ENCODE measurements at places on chromosomes 4 and X.

DNA sequence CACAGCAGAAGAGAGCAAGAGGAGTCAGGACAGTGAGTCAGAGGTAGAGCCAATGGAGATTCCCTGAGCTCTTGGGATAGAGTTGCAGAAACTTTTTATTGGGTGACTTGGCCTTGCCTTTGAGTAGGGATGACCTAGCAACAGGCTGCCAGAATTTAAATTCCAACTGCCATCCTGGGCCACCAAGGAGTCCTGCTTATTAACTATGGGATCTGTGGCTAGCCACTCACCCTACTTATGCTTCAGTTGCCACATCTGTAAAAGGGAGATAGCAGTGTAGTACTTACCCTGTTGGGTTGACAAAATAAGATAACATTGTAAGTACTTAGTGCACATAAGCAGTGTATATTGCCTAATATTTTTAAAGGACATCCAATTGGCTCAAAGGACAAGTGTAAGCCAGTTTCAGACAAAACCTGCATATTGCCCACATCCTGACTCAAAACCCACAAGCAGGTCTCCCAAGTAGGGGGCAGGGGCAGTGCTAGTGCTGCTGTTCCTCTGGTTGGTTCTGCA, 43.5 kb upstream of the TMEM164 start:
- no peak for DNase-seq

DNA sequence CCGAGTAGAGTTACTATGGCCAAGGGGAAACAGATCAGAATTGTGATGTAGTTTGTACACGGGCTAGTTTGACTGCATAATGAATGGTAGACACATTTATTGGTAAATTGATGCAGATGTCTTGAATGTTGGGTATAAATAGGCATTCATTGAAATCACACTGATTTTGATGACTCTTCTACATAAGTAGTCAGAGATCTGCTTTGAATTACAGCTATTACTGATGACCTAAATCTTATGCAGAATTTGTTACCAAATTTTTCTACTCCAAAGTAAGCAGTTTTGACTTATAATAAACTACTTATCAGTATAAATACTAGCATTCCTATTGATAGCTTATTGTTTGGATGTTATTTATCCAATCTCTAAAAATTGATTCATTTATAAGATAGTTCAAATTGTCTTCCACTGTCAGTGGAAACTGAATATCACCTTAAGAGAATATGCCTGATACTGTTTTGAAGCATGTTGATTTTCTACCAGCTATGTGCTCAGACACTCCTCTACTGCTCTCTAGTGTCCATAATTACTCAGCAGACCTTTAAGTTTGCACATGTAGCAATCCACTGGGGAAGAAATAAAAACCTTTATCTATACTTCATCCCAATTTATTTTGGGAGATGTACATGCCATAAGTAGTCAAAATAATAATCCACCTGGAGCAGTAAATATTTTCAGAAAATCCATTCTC, 120.3 kb downstream of the RASL11B start:
- no peak for DNase-seq

DNA sequence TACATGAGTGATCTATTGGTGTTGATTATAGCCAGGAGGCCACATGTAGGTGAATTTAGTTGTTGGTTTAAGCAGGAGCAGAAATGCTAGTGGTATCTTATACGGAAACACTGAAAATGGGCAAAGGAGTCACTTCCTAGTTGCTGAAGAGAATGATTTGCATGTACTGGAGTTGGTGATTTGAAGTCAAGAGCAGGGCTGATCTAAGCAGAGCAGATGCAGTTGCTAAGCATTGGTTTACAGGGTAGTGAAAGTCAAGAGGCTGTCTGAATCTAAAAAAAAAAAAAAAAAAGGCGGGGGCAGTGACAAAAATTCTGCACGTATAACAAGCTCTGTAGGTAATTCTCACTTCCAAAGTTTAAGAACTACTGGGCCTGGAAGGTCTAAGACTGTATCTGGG, 90.4 kb upstream of the HPRT1 start:
- DNase-seq, result no peak

GRCh38 chr4:88276952-88277710, 7.2 kb downstream of the PPM1K start:
- no peak for DNase-seq

GRCh38 chrX:4971646-4972045, 1257.0 kb downstream of the NLGN4X start:
- DNase-seq, result no peak

GRCh38 chr4:57344296-57344695, 234.1 kb upstream of the IGFBP7 start:
- no peak for DNase-seq

GRCh38 chr4:12583275-12583674, 900.9 kb downstream of the RAB28 start:
- DNase-seq, result no peak

DNA sequence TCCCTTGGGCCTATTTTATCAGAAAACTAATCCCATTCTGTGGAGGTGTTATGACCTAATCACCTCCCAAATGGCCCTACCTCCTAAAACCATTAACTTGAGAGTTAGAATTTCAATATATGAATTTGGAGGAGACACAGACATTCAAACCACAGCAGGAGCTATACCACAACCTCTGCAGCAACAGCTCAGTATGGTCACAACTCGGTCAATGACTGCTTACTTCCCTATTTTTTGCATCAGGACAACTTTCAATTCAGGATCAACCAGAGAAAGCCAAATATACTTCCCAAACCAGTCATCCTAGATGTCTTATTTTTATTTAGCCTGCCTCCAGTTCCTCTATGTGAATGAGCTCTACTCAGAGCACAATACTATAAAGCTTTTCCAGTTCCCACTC, 11.3 kb upstream of the SMARCA5 start:
- no peak for DNase-seq

- no peak for DNase-seq
Observed at GRCh38 chr4:120733968-120734367, 188.6 kb downstream of the PRDM5 start.

DNA sequence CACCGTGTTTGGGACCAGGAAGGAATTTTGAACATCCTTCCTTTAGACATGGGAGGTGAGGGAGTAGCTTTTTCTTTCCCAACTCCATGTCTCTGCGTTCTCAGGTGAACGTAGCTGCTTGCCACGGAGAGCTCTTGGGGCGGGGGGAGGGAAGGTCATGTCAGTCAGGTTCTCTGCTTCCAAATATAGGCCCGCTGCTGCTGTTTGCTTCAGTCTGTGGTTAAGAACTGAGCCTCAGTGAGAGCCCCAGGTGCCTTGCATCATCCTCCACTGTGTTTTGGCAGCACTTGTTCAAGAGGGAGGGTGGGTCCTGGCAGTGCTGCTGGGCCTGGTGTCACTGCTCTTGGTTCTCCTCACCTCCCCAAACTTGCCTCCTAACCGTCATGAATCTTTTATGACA, 46.5 kb downstream of the HADH start:
- no peak for DNase-seq

DNA sequence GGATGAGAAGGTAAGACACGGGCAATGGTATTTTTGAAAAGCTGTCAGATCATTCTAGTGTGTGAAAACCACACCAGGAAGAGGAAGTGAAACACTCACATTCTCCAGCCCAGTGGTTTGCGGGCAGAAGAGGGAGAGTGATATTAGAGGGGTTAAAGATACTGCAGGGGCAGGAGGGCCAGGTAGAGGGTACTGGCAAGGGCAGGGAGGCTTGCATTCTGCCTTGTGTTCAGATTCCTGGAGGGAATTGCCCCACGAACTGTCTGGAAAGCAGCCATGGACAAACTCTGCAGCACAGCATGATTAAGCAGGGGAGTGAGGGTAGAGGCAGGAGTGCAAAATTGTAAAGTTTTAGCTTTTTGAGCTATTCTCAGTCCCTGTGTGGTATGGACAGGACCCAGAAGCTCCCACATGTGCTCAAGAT, 30.9 kb downstream of the NIPAL1 start:
- DNase-seq, result no peak

GRCh38 chr4:39302901-39303300, 63.3 kb downstream of the RFC1 start:
- no peak for DNase-seq

GRCh38 chr4:159447296-159447695, 344.4 kb downstream of the RAPGEF2 start:
- no peak for DNase-seq

DNA sequence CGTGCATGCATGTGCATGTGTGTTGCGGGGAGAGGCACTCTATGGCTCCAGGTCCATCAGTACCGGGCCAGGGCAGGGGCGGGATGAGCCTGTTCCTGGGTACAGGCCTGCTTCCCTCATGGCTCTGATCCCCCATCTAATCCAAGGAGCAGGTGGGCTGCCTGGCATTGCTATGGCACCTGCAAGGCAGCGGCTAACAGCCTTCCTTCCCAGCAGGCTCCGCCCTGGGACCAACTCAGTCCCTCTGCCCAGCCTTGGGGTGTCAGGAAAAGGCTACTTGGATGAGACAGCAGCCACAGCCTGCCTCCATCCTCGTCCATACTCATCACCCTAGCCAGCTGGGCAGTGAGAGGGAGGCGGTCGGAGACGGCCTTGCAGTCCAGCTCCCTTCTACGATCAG, 46.5 kb downstream of the PPP2R2C start:
- DNase-seq, result no peak

GRCh38 chr4:183288955-183289354, 31.1 kb downstream of the CLDN22 start:
- DNase-seq, result no peak

DNA sequence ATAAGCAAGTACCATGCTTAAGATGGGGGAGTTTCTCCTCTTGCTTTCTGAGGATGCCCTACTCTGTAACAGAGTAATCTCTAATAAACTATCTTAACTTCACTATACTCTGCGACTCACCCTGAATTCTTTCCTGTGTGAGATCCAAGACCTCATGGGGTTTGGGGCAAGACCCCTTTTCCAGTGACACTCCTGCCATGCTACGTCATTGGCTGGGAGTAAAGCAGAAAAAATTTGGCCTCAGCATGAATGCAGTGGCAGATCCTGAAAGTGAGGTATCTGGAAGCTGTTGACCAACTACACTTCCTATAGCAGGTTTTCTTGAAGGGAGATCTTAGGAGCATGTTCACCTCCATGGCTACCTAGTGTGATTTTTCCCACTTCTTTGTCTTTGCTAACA, 109.1 kb upstream of the MED14 start:
- no peak for DNase-seq

- no peak for DNase-seq
Observed at GRCh38 chr4:159015841-159016240, 87.0 kb upstream of the RAPGEF2 start.

DNA sequence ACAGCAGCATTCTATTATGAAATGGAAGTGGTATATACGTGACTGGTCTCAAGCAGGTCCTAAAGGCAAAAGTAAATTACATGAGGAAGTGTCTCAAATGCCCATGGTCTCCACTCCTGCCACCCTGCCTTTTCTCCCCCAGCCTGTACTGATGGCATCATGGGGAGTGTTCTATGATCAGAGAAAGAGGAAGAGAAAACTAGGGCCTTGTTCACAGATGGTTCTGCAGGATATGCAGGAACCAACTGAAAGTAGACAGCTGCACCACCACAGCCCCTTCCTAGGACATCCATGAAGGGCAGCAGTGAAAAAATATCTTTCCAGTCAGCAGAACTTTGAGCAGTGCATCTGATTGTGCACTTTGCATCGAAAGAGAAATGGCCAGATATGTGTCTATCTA, 901.5 kb downstream of the ARAP2 start:
- DNase-seq, result no peak

GRCh38 chr4:77073981-77074380, 1.8 kb downstream of the CCNI start:
- no peak for DNase-seq

- DNase-seq, result no peak
Observed at GRCh38 chr4:7244331-7244665, 52.0 kb downstream of the SORCS2 start.

DNA sequence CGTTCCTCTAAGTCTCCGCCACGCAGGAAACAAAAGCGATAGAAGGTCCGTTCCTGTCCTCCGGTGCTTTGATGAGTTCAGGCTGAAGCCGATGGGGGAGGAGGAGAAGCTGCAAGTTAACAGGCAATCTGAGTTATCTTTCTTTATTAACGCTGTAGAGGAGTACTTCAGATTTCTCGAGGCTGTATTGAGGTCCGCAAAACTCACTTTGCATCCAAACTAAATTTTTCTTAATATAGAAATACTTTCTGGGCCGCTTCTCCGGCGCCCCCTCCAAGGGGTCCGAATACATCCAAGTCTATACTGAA, 395 bp upstream of the SOWAHB start:
- no peak for DNase-seq

DNA sequence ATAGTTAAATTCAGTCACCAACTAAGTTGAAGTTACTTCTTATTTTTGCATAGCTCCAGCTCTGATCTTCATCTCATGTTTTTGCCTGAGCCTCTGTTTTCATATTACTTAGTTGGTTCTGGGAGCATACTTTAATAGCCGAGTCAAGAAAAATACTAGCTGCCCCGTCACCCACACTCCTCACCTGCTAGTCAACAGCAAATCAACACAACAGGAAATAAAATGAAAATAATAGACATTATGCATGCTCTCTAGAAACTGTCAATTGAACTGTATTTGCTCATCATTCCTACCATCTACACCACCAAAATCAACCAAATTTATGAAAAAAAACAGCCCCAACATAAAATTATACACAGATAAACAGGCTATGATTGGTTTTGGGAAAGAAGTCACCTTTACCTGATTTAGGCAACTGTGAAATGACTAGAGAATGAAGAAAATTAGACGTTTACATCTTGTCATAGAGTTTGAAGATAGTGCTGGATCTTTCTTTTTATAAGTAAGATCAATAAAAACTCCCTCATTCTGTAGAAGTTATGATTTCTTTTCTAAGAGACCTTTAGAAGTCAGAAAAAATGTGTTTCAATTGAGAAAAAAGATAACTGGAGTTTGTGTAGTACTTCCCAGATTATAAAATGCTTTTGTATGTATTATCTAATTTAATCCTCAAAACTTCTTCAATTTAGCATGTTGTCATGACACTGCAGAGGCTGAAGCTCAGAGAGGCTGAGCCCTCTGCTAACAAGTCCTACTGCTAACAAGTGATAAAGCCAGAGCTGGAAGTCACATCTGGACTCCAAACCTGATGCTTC, 7.0 kb downstream of the ALB start:
- DNase-seq, result no peak

GRCh38 chr4:102343964-102344519, 1.2 kb downstream of the SLC39A8 start:
- DNase-seq, result no peak

GRCh38 chr4:5887361-5888221, 5.3 kb downstream of the CRMP1 start:
- DNase-seq, result no peak

DNA sequence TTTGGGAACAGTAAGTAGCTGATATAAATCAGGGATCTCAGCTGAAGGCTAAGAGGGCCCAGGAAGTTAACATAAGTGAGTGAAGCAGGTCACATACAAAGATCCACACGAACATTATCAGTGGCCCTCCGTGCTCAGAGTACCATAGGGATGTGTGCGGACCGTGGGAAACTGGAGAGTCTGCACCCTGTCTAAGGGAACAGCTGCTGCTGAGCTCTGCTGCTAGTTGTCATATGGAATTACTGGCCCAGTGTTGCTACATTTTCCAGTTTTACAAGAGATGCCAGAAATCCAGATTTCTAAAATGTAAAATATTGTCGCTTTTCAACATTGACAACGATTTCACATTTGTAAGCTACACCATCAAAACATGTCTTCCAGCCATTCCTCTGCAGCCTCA, 90.5 kb downstream of the RTL5 start:
- no peak for DNase-seq

- DNase-seq, result no peak
Observed at GRCh38 chr4:152530600-152530999, 5.3 kb downstream of the FBXW7 start.
